ENCODE measurements at places on chromosomes 12 and 14.

DNA sequence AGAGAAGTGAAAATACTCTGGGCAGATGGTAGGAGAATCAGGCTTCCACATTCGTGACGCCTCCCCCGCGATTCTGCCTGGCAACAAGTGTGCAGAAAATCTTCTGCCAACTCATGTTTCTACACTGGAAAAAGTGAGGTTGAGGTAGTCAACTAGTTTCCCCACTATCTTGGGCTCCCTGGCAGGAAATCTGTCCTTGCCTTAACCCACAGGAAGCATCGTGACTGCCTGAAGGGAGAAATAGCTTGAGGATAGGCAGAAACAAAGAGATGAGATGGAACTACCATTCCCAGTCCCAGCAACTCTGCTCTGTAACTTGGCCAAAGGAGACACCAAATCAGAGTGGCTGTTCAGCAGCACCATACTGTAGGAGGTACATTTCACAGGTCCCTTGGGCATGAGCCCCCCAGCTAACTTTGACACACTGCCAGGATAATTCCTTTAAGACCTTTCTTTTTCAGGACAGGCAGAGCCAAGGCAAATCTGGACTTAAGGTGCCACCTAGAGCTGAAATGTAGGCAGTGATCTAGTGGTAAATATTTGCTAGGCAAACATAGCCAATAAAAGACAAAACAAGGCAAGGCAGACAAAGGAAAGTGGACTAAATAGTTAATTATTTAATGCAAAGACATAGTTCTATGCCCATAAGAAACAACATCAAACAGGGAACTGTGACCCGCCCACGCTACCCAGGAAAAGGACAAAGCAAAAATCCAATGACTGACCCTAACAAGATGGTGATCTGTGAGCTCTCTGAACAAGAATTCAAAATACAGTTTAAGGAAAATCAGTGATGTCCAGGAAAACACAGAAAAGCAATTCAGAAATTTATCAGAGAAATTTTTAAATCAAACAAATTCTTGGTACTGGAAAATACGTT is 205.1 kb downstream of the PTPRO start:
- peak; percentile 42 for DNase-seq

GRCh38 chr14:70425354-70425753 is 8.5 kb upstream of the SYNJ2BP start:
- no peak for DNase-seq

GRCh38 chr12:124993626-124994436 is at the start of gene BRI3BP:
TSS of gene BRI3BP (plus strand) at chr12:124993645. CDS start at chr12:124993791, 146 bp downstream.
- no peak for DNase-seq

DNA sequence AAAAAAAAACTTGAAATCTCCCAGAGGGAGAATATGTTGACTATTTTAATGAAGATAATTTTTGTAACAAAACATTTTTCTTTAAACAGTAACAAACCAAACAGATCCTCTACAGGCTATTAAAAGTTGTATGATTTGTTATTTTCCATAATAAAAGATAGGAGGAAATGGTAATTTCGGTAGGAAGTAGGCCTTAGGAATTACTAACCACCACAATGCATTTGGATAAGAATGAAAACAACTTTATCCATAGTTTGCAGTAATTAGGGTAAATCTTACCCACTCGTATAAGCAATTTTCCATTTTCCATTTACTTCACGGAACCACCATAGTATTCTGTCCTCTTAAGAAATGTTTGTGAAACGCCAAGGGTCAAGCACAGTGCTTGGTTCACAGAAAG is 6.0 kb downstream of the USP44 start:
- DNase-seq, result no peak

DNA sequence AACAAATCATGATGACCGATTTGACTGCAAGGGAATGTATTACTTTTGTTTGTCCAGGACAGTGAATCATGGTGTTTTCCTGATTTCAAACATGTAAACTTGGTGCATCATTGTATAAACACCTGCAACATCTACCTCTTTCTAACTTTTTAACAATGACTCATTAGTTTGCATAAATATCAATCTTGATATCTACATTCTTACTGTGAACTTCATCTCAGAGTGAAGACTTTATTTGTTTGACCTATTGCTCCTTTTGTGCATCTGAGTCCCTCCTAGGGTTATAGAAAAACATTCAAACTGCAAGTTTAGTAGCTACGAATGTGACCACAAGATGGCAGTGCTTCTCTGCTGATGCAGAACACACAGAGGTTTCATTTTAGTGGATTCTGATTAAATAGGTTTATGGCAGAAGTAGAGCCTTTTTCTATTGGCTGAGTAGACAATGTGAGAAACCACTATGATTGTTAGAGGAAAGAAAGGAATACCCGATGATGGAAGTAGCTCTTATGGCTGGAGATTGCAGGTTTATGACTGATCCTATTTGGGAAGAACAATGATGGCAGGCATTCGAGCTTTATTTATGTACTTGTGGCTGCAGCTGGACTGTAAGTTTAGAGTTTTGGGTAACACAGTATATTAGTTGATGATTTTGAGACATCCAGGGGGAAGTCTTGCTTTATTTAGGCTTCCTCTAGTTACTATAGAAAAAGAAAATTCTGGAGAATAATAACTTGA is 244.2 kb upstream of the OR4E1 start:
- no peak for DNase-seq

- no peak for DNase-seq
Observed at GRCh38 chr14:22814941-22815713, at the start of gene SLC7A7. TSS of gene SLC7A7 (minus strand) at chr14:22815435. CDS start at chr14:22813398, 2,037 bp downstream.

GRCh38 chr14:105163040-105163742 is 5.4 kb downstream of the JAG2 start:
- no peak for DNase-seq

DNA sequence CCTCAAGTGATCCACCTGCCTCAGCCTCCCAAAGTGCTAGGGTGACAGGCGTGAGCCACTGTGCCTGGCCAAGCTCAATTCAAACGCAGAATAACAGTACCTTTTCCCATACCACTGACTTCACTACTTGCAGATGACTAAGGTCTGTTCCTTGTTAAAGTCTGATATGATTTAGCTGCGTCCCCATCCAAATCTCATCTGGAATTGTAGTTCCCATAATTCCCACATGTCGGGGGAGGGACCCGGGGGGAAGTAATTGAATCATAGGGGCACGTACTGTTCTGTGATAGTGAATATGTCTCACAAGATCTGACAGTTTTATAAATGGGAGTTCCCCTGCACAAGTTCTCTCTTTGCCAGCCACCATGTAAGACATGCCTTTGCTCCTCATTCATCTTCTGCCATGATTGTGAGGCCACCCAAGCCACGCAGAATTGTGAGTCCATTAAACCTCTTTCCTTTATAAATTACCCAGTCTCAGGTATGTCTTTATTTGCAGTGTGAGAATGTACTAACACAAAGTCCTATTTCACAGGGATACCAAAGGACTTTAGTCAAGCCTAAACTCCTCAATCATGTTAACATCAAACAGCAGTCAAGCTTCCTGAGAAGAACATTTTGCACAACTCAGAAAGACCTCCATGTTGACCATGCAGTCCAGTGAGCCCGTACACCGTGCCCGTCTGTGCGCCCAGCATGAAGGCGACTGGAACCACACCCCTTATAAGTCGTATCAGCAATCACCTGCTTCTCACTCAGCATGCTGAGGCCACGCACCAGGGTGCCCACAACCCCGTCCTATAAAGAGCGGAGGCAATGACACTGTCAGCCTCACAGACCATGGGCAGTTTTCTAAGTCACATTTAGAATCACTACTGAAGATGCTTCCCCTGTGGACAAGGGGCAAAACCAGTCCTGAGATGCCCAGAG is 36.9 kb downstream of the FOXN3 start:
- DNase-seq, result no peak

- DNase-seq, result no peak
Observed at GRCh38 chr12:90060031-90060430, 351.4 kb upstream of the ATP2B1 start.

DNA sequence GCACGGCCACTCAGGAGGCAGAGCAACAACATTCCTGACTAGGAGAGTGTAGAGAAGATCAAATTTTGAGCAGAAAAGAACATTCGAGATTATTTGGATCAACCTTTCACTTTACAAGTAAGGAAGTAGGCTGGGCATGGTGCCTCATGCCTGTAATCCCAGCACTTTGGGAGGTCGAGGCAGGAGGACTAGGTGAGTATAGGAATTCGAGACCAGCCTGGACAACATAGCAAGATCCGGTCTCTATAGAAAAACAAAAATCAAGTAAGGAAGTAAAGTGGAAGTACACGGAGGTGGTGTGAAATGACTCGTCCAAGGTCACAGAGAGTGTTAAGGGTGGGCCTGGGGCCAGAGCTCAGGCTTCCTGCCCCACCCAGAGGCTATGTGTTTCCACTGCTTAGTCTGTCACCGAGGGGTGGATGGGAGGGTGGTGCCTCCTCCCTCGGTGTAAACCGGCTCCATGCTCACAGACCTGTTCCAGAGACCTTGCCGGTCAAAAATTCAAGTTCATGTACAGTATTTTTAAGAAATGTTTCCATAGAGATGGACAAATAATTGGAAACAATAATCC is 51.9 kb downstream of the MAP1LC3B2 start:
- no peak for DNase-seq

GRCh38 chr12:67633708-67634107 is 14.8 kb upstream of the DYRK2 start:
- DNase-seq, result no peak

- DNase-seq, result no peak
Observed at GRCh38 chr12:131773582-131774221, 54.5 kb upstream of the MMP17 start.

DNA sequence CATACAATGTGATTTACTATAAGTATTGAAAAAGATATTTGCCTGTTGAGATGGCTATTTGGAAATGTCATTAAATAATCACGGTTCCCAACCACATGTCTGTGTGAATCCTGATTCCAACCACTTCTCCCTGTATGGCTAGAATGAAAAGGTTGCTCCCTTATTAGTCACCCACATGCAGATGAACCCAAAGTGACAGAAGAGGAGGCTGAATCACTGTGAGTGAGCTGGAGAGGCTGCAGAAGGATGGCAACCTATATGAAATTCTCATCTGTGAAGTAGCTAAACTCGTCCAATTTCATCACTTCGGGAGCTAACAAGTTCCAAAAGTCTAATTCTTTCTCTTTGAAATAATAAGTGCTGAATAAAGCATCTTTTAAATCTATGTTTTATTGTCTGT is 300.5 kb downstream of the PRKD1 start:
- no peak for DNase-seq

DNA sequence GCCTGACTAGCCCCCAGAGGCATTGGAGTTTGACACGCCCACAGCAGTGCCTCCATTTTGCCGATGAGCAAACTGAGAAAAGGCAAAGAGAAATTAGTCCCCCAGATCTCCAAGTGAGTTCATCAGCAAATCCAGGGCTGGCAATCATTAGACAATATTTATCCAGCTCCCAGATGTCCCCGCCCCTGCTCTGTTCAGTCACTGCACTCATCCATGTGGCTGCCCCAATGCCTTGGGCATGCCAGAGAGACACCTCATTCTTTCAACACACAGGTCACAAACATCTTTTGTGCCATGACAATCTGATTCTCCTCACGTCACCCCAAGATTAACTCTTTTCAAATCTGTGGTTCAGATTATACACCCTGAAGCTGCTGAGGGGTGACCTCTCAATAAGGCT is 43.5 kb downstream of the DPF3 start:
- no peak for DNase-seq

DNA sequence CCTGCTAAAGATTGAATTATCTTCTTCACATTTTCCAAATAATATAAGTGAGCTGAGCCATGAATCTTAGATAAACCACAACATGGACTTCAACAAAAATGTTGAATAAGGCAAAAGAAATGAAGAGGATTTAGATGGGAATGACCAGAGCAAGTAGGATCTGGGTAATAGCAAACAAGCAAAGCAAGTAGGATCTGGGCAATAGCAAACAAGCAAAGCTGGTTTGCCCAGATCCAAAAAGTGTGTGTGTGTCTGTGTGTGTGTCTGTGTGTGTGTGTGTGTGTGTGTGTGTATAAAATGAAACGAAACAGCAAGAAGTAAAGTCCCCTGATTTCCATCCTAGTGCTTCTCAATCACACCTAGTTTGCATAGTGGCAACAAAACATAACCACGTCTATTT is 549.1 kb downstream of the RERGL start:
- no peak for DNase-seq

DNA sequence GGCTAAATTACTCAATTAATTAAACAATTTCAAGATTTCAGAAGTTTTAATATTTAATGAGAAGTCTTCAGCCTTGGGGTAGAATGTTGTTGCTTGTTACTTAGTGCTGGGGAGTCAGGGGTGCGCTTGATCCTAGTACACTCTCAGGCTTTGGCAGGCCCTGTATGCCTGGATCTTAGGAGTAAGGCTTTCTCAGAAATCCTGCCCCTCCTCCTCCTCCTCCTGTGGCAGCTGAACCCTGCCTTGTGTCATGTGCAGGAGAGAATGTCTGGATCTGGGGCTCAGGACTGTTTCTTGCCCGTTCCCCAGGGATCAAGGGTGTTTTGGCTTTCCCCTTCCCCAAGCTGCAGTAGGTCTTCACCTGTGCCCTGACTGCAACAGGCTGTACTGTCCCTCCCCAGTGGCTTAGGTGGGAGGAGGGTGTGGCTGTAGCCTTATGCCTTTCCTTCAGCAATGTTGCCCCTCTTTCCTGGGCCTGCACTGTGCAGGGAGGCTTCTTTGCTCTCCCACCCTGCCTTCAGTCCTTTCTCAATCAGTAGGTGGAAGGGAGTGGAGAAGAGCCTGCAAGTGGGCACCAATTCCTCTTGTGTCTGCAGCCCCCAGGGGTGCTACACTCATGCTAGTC is 108.2 kb downstream of the SLC38A6 start:
- DNase-seq, result no peak

DNA sequence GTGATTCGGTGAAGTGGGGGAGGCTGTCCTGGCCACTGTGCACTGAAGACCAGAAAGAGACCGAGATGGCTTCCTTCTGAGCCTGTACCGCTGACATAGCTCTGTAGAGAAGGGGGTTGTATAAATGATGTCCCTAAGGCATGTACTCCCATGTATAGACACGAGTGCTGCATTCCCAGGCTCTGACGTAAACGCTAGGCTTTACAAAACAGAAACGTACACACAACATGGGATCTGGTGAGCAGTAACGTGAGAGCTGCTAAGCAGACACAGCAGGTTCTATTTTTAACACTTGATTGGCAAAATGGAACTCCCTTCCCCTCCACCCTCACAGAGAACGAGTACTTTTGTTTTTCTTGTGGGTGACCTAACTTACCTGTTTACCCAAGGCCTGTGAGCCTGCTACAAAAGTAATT is 35.9 kb downstream of the ACADS start:
- no peak for DNase-seq

DNA sequence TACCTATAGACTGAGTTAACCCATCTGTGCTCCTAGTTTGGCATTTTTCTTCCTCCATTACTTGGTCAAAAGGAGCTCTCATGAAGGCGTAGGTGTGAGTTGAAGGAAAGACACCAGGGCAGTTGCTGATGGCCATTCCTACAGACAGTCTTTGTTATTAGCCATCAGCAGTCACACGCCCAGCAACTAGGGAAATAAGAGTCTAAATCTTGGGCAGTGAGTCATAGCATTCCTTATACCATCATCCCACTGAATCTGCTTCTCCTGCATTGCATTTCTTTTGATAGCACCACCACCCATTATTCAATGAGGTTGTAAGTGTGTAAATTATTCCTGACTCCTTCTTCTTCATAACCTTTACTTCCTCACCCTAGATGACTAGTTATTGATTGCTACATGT is 150.9 kb upstream of the IGF1 start:
- no peak for DNase-seq
